ENCODE measurements at places on chromosomes 2 and 18.

DNA sequence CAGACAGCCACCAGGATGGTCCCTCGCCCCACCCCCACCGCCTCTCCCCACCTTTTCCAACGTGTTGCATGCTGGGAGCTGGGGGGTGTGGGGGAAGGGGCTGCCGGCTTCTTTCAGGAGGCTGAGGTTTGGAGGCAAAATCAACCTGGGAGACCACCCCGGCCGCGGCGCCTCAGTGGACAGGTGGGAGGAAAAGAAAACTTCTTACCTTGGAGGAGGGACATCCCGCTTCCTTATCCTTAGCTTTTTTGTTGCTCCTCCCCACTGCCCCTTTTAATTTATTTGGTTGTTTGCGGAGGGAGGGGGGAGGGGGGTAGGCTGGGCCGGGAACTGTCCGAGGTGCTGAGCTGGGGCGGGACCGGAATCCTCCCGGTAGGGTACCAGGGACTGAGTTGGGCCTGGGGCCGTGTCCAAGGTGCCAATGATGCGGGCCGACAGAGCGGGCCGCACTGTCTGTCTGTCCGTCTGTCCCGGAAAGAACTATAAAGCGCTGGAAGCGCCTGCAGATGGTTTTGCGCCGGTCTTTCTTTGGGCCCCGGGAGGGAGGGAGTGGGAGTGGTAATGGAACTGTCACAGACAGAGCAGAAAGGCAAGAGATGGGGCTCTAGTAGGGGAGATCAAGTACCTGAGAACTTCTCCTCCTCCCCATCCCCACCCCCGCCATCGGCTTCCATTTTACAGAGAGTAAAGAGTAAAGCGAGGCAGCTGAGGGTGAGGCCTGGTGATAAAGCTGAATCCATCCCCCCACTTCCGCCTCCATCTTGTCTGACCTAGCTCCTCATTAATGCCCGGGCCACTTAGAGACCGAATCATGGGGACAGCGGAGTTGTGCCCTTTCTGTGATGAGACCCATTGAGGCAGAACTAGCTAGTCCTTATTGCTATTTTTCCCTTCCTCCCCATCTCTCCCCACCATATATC lies 2.4 kb downstream of the CDK5R2 start:
- no peak for DNase-seq

DNA sequence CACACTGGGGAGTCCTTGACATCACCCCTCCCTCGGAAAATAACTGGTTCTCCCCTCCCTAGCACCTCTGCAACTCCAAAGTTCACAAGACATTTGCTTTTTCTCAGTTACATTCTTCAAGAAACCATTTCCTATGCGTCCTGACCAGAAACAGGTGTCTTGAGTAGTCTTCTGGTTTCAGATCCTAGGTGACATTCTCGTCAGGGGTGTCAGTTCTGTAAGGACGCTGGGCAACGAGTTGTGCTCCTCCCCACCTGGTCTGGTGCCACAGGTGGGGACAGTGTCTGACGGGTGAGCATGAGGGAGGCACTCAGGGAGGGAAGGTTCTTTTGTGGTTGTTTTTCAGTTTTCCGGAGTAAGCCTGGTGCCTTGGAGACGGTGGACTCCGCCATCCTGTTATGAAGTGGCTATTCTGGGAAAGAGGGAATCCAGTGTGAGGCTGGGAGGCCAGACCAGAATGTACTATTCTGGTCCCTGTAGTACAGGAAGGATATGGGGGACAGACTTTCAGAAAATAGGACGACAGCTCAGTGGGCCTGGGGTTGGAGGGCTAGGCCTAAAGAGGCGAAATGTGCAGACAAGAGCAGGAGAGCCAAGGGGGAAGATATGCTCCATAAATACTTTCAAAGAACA lies 50.6 kb downstream of the EPAS1 start:
- DNase-seq: no peak

GRCh38 chr18:58535340-58536201 lies 93.3 kb downstream of the ALPK2 start:
- DNase-seq: peak; percentile 37

- no peak for DNase-seq
Measured at GRCh38 chr2:112607680-112608438, 23.4 kb downstream of the CHCHD5 start.

- no peak for DNase-seq
Measured at GRCh38 chr2:102508863-102509262, 35.8 kb downstream of the SLC9A4 start.

GRCh38 chr2:97678298-97678697 lies 8.8 kb downstream of the C2orf92 start:
- no peak for DNase-seq

GRCh38 chr2:7672027-7672684 lies 754.9 kb downstream of the RNF144A start:
- peak; percentile 77 for DNase-seq

DNA sequence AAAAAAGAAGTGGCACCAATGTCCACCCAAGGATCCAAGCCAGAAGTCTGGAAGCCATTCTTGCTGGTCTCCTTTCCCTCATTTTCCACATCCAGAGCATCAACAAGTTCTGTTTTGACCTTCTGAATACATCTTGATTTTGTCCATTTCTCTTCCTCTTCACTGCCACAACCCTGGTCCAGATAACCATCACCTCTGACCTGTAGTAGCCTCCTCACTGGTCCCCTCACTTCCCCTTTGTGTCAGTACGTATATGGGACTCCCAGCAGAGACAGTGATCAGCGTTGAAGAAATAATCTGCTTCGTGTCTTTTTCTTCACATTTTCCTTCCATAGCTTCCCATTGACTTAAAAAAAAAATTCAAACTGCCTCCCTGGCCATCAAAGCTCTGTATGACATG lies 109.3 kb upstream of the SP5 start:
- DNase-seq: no peak

DNA sequence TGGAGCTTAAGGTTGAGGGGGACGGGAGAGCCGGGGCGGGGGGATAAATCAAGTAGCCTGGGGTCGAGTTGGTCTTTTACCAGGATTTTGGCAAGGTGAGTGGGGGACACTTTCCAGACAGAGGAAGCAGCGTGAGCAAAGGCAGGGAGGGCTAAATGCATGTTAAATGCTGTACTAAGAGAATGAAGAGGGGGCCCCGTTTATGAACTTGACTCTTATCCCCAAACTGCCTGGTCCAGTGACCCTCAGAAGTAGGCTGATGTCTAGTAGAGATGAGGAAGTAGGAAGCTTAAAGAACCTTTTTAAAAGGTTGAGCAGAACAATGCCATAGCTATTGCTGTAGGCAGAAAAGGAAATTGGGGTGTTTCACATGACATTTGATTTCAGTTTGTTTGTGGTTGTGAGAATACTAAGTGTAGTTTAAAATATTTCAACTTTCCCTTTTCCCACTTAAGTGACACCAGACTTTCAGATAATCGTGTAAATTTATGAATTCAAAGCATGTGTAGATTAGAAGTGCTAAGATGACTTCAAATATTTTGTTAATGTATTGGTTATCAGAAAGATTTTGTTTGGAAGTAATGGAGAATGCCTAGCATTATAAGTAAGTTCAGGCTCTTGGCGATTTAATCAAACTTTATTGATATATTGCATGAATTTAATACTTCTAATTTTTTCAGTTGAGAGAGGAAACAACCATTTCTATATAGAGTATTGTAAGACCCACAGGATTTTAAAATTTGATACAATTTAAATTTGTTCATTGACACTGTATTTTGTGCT lies 1.8 kb downstream of the REL start:
- DNase-seq: peak; percentile 47

GRCh38 chr2:197113275-197113711 lies 186.8 kb upstream of the PGAP1 start:
- no peak for DNase-seq

DNA sequence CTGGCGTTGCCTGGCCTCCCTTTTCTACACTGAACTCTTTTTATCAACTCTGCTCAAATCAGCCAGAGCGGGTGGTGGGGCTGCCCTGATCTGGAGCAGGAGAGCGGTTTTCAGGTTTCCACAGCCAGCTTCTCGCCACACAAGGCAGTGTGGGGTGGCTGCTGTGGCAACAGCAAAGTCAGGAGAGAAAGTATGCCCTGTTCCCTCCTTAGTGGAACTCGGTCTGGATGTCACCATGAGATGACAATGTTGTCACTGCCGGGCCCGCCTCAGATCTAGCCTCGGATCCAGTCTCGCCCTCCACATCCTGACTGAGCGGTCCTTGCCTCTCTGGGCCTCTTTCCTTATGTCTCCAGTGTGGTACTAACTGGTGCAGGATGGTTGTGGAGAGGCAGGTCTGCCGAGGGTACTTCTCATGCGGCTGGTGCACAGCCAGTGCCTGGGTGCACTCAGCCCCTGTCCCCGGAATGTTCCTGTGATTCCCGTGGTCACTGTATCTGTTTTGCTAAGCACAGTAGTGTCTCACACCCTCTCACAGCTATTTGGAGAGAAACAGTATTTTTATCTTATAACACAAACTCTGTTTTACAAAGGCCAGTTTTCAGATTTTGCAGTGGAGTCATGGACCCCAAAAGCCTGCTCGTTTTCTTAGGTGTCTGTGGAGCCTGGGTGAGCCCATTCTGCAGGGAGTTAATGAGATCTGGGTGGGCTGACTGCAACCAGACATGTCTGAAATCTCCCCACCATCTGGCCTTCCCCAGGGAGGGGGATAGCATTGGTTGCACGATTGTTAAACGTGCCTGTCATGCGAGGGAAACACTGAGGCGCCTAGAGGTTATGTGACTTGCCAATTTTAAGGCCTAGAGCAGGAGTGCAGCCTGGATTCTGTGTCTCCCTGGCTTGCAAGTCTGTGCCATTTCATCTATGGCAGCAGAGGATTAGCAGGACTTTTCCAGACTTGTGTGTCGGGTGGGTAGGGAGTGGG lies 261.1 kb upstream of the AGAP1 start:
- DNase-seq: no peak

GRCh38 chr2:27741673-27742072 lies 29.8 kb upstream of the MRPL33 start:
- DNase-seq: no peak

GRCh38 chr2:47299555-47299954 lies 103.4 kb upstream of the MSH2 start:
- no peak for DNase-seq

DNA sequence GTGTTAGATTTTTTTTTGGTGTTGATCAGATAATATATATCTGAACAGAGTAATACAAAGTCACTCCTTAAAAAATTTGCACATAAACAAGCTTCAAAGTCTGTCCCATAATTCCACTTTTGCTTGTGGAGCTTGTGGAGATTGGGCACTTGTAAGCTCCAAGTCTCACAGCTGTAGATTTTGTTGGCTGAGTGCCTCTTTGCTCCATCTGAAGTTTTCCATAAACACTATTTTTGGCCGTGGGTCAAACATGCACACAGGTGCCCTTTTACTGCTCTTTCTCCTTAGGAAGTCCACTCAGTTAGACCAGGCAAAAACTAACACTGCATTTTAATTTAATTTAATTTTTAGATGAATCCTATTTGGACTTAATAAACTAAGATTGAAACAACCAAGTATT lies 3.6 kb upstream of the KCNJ13 start:
- DNase-seq: no peak

DNA sequence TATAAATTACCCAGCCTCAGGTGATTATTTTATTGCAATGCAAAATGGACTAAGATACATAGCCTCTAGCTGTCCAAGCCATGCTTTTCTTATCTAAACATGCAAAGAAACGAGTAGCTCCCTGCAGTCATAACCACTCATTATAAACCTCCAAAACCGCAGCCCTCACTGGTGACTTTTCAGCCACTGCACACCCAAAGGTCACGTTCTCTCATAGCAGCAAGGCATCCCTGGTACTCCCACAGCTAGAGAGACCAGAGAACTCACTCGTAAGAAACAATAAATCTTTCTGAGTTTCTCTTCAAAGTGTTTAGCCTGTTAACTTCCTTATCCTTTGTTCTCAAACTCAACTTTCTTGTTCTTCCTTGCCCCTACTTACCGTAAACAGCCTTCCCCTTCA lies 28.5 kb upstream of the RALBP1 start:
- DNase-seq: no peak

GRCh38 chr2:54763636-54764291 lies 40.3 kb downstream of the EML6 start:
- no peak for DNase-seq

- no peak for DNase-seq
Measured at GRCh38 chr2:219962801-219963200, 335.4 kb downstream of the SLC4A3 start.

DNA sequence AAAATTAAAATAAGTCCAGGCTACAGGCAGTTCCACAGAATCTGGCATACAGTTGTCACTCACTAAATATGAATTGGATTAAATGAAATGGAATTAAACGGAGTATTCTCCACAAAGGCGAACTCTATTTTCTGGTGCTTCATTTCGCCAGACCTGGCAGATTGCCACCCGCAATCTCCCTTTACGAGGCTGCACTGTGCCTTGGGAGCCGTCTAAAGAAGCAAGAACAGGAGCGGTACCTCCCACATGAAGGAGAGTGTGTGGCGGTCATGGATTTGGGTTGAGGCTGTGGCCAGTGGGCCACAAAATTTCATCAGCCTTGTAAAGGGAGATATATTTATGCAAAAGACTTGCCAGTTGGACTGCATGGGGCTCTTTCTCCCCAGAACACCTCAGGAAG lies 151.0 kb downstream of the OSR1 start:
- no peak for DNase-seq

GRCh38 chr2:23502096-23502495 lies 117.1 kb downstream of the KLHL29 start:
- DNase-seq: no peak

- DNase-seq: no peak
Measured at GRCh38 chr2:41990688-41991087, 57.1 kb upstream of the PKDCC start.

GRCh38 chr2:67856866-67857265 lies 205.9 kb downstream of the C1D start:
- no peak for DNase-seq

DNA sequence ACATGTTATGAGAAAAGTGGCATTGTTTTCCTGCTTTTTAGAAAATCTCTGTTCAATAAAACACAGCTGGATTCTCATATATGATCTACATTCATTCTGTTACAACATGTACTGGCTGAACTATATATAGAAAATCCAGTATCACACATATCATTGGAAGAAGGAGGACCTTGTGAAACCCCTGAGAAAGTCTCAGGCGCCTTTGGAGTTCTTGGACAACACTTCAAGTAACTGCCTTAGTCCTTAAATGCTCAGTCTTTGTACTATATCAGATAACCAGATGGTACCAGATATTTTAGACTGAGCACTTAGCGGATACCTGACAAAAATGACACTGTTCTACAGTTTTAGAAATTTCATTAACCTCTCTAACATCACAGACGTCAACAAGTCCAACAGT lies 72.2 kb downstream of the ACVR1 start:
- DNase-seq: no peak

DNA sequence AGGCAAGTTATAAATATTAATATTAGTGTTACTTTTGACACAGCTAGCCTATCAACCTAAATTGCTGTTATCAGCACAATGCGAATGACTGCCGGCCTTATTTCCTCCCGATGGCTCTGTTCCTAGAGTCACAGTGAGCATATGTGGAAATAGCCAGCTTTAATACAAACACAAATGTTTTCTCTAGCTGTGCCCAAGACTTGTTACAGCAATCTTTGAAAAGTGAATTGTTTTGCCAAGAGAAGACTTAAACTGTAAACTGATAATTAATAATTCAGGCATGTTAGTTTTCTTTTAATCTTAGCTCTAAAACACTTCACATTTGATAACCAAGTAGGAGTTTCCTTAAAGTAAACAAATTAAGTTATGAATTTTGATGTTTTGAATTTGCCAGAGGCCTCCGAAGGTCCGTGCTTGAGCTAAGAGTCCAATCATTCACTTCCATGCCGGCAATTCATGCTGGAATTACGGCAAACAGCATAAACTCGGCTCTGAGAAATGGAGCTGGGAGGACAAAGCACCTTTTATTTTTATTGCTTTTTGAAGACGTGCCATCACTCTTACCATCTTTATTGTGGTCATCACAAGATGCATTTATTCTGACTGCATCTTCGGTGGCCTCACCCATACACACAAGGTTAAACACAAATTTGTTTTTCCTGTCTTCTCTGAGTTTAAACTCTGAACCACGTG lies 184.5 kb upstream of the CWC22 start:
- DNase-seq: no peak

Data from activated CD8-positive, alpha-beta T cell treated with anti-CD3 and anti-CD28 coated beads, Interleukin-2, amount 10 ng/mL, durations not matched to agents 7 days and 5 days (primary cell).